ENCODE measurements at places on chromosomes 16 and 17.

DNA sequence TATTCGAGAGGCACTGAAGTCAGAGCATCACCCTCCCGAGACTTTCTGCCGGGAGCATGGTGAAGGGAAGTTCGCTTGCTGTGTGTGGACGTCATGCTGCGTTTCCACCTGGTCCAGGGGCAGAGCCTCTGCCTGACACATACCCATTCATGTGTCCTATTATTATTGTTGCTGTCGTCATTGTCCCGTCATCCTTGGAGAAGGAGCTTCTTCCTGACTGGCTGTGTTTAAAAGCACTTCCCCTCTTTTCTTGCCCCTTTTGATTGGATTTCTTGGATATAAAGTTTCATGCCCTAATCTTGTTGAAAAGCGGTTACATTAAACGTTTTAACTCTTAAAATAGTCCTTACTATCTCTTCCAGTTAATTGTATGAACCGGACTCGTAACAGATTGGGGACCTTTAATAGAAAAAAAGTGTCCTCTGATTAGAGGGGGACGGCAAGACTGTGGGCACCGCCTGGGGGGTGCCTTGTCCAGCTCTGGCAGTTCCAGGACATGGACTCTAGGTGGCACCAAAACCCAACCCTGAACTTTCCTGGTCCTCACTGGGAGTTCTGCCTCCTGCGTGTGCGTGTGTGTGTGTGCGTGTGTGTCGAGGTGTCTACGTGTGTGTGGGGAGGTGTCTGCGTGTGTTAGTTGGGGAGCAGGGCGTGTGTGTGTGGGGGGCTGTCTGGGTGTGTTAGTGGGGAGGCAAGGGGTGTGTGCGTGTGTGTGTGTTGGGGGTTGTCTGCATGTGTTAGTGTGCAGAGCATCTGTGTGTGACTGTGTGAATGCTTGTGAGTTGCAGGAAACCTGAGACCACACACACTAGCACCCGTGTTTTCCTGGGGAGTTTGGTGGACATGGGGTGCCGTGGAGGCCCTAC, 133.3 kb upstream of the CIBAR2 start:
- peak; percentile 63 for DNase-seq

DNA sequence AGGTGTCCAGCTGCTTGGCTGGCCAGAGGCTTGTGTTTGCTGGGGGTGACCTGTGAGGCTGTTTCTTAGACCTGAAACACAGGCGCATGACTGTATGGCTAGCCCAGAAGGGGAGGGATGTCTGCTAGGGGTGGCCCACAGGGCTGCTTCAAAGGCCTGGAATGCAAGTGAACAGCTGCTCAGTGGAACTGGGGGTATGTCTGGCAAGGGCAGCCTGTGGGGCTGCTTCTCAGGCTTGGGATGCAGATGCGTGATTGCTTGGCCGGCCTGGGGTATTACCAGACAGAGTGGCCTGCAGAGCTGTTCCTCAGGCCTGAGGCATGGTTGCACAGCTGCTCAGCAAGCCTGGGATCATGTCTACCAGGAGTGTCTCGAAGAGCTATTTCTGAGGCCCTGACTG, 20.5 kb downstream of the TANC2 start:
- DNase-seq = no peak

- no peak for DNase-seq
These were observed 1.4 kb upstream of the SLFN5 start for GRCh38 chr17:35241520-35241919.

DNA sequence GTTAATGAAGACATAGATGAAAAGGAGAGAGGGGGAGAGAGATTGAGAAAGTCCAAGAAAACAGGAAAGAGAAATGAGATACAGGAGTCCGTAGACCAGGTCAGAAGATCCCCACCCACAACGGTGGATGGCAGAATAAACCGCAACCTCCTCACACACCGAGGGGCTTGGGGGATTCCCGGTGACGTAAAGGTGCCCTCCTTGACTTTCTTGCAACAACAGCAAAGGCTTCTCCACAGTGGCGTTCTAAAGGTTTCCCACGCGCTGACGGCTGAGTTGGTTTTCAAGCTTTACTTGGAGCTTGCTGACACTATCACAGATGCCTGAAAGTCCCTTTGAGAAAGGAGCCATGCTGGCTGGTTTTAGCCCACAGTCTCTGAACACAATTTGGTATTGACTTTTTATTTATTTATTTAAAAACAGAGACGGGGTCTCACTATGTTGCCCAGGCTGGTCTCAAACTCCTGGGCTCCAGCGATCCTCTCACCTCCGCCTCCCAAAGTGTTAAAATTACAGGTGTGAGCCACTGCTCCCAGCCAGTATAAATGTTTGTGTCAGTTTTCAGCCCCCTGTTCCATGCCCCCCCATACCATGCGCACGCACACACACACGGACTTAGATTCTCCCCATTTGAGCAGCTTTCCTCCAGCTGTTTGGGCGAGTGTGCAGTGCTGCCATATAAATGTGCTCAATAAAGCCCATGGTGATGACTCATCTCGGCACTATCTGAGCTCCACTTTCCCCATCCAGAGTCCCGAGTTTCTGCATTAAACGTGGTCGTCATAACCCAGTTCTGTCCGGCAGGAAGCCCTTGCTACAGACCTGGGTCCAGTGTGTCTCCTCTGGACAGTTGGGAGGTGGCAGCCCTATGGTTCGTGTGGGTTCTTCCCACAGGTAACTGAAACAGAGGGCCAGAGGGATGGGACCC, 33.0 kb upstream of the SEC14L1 start:
- no peak for DNase-seq

DNA sequence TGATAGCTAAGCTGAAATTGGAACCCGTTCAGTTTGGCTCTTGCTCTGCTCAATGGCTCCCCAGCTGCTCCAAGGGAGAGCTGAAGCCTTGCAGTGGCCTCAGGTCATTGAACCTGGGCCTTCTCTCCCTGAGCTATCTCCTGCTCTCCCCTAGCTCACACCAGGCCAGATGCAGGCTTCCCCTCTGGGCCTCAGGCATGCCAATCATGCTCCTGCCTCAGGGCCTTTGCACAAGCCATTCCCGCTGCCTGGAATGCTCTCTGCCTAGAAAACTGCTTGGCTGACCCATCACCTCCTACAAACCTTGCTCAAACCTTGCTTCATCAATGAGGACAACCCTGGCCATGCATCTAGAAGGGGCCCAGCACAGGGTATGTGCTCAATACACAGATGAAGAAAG, 16.7 kb upstream of the KRTAP17-1 start:
- no peak for DNase-seq

GRCh38 chr16:81486540-81487061, 42.0 kb downstream of the CMIP start:
- peak; percentile 42 for DNase-seq

DNA sequence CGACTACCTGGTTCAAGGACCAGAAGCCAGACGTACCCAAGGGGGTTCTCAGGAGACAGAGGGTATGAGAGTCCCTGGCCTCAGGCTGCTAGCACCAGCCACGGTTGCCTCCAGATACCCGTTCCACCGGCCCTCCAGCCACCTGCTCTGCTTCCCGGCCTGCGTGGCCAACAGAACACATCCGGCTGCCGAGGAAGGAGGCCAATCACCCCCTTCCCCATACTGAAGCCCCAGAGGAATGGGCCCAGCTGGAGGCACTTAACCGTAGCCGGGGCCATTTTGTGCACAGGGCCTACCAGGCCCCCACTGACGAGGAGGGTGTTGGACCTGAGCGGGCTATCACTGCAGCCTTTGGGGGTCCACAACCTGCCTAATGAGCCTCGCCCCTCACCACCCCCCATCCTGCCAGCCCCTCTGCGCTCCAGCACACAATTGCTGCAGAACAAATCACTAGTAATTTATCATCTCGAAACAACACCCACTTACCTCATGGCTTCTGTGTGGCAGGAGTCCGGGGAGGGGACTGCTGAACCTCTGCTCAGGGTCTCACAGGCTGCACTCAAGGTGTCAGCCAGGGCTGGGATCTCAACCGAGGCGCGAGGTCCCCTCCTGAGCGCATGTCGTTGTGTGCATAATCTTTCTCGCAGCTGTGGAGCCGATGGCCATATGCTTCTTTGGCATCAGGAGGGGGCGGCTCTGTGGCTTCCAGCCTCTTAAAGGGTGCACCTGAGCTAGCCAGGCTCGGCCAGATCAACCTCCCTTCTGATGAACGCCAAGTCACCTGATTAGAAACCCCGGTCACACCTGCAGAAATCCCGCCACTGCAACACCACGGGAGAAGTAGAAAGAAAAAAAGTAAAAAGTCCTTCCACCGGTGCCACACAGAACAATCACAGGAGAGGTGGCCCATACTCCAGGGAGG, 10.1 kb upstream of the KREMEN2 start:
- no peak for DNase-seq

GRCh38 chr16:67395458-67396158, 2.3 kb upstream of the TPPP3 start:
- DNase-seq = no peak

DNA sequence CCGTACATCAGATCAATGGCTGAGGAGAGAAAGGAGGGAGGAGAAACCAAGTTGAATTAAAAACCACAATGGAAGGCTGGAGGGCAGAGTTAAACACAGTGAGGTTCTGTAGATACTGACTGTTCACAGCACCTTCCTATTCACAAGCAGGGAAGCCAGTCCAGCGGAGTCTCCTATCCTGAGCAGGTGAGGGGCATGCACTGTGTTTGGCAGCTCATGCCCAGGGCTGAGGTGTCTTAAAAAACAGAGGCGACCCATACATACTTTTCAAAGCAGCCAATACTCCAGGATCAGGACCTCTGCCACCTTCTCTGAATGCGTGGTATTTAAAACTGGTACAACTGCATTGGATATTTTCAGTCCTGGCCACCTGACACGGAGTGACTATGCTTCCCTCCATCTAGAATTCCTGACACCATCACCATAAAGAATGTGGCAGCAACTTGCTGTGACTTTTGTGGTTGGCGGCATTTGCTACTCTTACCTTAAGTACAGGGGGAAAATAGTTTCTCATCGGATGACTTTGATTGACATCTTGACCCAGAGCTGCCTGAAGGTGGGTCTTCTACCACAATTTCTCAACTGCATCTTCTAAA, 21.5 kb downstream of the USP22 start:
- DNase-seq = no peak

GRCh38 chr17:72400863-72401262, 280.0 kb downstream of the SOX9 start:
- no peak for DNase-seq

- DNase-seq = no peak
These were observed 477 bp upstream of the CLDN9 start for GRCh38 chr16:3012246-3012645.

DNA sequence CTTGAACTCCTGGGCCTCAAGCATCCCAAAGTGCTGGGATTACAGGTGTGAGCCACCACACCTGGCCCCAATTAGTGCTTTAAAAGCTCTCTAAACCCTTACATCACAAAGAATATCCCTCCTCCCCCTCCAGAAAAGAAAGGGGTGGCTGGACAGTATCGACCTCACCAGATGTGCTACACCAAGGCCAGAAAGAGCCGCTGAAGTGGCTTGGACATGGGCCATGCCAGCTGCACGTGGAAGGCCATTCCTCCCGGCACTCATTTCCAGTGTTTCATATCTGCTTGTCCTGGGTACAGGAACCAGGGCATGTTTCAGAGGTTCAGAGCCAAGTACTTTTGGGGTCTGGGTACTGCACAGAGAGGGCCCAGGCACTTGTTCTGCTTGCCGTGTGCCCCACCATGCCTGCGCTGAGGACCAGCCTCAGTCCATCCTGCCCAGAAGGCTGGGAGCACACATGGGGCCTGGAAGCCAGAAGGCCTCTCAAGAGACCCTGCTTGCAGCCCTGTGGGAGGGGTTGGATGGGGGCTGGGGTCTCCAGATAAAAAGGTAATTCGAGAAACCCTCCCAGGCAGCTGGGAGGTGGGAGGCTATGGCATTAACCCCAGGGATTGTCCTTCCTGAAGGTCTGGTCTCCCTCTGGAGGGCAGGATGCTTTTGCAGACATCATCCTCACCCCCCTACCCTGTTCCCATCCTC, 3.5 kb upstream of the SRRM2 start:
- DNase-seq = no peak

DNA sequence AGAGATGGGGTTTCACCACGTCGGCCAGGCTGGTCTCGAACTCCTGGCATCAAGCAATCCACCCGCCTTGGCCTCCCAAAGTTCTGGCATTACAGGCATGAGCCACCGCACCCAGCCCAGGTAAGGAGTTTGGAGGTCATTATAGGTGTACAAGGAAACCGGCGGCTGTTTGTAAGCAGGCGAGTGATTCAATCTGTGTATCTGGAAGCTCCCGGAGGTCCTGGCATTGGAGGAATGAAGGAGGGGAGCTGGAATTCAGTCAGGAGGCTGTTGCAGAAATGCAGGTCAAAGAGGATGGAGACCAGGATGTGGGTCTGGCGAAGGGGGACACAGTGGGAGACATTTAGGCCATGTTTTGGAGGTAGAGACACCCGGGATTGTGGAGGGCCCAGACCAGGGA, 18.8 kb downstream of the CDC42EP4 start:
- no peak for DNase-seq

- no peak for DNase-seq
These were observed 15.1 kb downstream of the SAMD14 start for GRCh38 chr17:50114849-50115357.

GRCh38 chr16:58116081-58116480, 13.1 kb downstream of the CFAP20 start:
- DNase-seq = no peak

GRCh38 chr17:1302761-1303160, 23.3 kb downstream of the TRARG1 start:
- DNase-seq = no peak

- DNase-seq = no peak
These were observed at the start of gene SHISA6 for GRCh38 chr17:11240841-11241610. SHISA6 (plus strand) TSS chr17:11241213.

GRCh38 chr17:28426081-28426519, 20.1 kb upstream of the SLC46A1 start:
- no peak for DNase-seq

DNA sequence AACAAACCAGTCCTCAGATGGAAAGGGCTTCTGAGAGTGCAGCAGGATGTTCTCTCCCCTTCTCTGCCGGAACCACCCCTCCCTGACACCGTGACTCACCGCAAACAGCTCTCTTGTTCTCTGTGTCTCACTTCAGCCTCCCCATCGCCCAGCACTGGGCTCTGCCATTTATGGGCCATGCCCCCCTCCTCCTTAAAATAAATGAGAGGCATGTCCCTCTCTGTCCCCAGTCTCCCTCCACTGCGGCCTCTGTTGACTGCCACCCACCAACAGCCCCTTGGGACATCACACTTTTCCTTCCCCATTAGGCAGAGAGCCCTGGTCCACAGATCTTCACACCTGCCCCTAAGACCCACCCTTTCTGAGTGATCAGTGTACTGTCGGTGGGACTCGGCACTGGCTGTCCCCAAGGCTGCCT, 6.3 kb downstream of the CCDC102A start:
- DNase-seq = peak; percentile 60

Measured in heart left ventricle (tissue), 16 donors.